Stimulated activated CD8-positive, alpha-beta memory T cell treated with anti-CD3 and anti-CD28 coated beads, Interleukin-7, amount 100 ng/mL, for 4 hours (primary cell): ENCODE measurements at places on chromosomes 6 and 20.

- DNase-seq = no peak
These were observed 32.7 kb upstream of the MRPS10 start for GRCh38 chr6:42250274-42250931.

- DNase-seq = no peak
These were observed 14.3 kb upstream of the KCNB1 start for GRCh38 chr20:49496553-49497397.

DNA sequence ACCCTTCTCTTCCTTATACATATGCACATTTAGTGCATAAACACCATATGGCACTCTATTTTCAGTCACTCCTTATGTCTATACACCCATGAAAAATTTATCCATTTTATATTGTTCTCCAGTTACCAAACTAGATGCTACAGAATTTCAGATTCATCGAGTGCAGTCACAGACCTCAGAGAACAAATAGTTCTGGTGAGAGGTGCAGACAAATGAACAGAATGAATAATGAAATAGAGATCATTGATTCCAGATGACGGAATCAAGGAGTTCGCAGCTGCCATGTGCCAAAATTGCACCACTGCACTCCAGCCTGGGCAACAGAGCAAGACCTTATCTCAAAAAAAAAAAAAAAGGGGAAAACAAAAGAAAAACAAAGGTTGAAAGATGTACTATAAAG is 214.8 kb upstream of the CEP162 start:
- no peak for DNase-seq

DNA sequence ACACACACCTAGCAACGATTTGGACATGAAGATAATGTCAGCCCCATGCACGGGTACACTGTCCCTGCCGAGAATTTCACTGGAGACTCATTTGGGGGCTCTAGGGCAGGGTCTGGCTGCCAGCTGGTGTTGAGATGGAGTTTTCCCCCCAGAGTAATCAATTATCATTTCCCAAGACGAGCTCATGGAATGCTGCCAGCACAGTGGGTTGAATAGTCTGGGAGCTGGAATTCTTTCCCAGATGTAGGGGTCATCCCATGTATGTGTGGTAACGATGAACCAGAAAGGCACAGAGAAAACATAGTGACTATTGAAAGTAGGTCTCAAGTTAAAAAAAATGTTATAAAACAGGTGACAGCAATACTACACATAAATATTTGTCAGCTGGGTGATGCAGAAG is 579.9 kb downstream of the MAFB start:
- no peak for DNase-seq
